ENCODE measurements at places on chromosomes 7 and 10.

DNA sequence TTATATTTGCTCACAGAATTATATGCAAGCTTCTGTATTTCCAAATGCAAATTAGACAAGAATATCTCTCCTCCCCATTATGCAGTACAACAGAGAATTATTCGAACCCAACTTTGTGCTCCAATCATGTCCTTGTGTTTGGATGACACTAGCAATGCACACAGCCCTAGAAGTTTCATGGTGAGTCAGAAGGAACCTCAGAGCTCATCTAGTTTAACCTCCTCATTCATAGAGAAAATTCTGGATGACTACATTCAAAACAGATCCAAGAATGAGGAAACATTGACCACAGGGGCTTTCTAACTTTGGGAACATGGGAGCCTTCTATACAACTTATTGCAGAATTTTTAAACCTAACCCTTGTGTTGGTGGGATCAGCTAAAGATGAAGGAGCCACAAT is 12.8 kb upstream of the ARID5B start:
- no peak for DNase-seq

- peak; percentile 18 for DNase-seq
These were observed 50.9 kb downstream of the DCLRE1A start for GRCh38 chr10:113802997-113803396.

DNA sequence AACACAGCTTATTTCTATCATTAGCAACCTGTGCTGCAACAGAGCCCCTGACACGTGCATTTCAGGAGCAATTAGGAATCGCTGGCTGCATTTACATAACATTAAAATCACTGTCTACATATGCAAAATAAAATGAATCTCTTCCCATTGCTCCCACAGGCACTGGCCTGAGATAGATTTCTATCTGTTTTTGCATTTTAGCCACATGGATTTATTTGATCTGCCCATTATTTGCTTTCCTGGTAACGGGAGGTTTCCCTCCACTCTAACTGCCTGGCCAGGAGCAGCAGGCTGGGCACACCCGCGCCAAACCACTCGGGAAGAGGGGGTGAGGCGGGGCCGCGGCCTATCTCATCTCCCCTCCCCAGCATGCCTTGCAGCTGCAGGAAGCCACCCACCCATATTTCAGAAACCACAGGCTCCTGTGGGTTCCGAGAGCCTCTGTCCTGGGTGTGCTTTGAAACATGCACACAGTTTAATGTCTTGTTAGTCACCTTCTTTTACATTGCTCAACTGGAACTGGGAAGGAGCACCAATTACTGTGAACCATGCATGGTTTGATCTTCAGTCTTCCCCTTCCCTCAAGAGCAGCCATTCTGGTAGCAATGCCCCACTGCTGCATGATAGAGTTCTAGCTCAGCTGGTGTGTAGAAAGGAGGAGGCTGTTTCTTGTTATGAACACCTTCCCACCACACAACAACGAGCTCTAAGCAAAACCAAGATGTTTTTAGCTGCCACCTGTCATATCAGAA is 37.7 kb upstream of the IKZF1 start:
- peak; percentile 65 for DNase-seq

GRCh38 chr7:31096877-31097258 is 44.8 kb downstream of the ADCYAP1R1 start:
- DNase-seq, result no peak

DNA sequence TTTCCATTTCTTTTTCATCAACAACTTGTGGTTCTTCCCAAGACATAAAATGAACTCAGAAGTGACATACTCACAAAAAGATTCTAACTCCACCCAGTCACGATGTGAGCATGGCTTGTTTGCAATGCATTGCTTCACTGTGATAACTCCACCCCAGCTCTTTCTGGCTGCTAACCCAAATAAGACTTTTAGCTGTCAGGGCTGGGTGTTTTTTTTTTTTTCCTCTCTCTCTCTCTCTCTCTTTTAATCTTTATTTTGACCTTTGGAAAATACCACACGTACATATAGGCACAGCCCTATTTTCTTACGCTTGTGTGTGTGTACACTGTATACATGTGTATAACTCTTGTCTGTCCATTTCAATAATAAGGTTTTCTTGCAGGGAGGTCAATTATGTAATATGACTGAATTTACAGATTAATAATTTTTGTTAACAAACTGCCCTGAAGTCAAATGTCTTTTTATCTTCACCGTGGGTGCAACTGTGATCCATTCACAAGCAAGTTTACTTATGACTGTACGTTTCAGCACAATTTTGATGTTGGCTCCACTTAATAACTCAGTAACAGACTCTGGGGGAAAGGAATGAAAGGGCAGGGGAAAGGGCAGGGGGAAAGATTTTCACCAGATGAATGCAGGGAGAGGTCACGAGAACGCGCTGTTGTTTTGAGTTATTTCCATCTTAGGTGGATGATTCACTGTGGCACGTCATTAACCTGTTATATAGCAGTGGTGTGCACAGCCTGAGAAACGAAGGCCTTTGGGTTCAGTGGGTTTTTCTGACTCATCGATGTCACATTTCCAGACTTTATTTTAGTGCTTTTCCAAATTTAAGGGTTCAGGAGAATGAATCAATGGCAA is 49.1 kb downstream of the APBB1IP start:
- no peak for DNase-seq

DNA sequence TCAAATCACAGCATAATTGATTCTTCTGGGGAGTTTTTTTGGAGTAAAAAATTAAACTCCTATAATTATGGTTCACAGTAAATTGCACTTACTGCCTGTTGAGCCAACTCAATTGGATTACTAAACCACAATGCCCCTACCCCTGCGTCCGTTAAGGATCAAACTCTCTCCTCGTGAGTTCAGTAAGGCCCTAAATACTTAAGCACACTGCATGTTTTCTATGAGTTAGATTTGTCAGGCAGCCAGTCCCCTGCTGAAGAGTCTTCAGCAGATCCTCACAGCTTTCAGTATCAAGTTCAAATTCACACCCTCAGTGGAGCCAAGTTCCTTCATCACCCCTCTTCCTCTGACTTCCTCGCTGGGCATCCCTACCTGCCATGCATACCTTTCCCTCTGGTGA is 275.0 kb upstream of the BMPER start:
- DNase-seq, result no peak

DNA sequence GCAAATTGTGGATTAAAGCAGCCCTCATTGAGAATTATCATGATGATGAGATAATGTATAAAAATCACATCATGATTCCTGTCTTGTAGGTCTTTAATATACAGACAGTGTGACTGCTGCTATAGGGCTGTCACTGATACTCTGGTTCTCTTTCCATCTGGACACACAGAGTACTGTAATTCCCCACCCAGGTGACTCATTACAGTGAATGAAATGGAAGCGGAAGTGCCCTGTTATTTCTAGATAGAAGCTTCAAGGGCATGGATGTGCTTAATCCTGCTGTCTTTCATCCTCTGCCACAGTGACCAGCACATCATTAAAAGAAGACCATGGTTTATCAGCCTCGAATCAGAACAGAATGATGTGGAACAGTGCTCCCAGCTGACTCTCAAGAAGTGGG is 1234.0 kb downstream of the SORCS3 start:
- DNase-seq, result no peak

DNA sequence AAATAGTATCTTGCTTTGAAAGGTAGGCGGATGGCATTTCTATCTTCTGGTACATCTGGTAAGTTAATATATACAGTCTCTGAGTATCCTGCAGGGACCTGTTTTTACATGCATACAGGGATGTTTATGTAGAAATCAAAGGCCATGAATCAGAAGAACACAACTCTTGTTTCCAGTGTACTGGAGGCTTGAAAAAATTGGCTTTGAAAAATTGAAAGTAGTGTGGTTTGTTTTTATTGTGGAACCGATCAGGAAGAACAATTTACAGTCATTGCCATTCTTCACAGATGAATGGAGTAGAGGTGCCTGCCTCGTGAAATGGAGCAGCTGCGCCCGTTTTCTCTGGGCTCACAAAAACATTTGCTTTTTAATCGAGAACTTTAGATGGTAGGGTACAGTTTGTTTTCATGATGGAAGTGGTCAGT is 54.0 kb upstream of the RPA3 start:
- no peak for DNase-seq

- DNase-seq, result no peak
These were observed 71.8 kb upstream of the STEAP1B start for GRCh38 chr7:22571766-22572165.

DNA sequence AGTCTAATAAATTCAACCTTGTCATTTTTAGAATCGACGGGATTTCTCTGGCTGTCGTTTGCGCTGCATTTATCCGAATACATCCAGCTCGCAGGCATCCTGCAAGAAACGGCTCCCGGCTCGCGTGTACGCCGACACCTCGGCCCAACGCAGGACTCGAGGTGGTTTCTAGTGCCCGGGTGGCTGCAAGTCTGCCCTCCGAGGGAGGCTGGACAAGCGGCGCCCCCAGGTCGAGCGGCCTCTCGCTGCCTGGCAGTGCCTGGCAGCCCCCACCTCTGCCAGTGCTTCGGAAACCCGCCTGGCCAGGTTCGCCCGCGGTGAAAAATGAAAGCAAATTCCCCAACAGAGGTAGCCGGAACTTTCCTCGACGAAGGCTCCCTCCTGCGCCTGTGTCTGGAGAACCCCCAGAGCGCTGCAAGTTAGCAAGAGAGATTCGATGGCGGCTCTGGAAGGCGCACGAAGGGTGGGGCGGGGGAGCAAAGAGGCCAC is 5.7 kb upstream of the ZNF503 start:
- no peak for DNase-seq

GRCh38 chr10:96614515-96614914 is 27.7 kb upstream of the TM9SF3 start:
- DNase-seq, result peak; percentile 81

GRCh38 chr7:98985406-98985805 is 107.1 kb downstream of the TRRAP start:
- no peak for DNase-seq

DNA sequence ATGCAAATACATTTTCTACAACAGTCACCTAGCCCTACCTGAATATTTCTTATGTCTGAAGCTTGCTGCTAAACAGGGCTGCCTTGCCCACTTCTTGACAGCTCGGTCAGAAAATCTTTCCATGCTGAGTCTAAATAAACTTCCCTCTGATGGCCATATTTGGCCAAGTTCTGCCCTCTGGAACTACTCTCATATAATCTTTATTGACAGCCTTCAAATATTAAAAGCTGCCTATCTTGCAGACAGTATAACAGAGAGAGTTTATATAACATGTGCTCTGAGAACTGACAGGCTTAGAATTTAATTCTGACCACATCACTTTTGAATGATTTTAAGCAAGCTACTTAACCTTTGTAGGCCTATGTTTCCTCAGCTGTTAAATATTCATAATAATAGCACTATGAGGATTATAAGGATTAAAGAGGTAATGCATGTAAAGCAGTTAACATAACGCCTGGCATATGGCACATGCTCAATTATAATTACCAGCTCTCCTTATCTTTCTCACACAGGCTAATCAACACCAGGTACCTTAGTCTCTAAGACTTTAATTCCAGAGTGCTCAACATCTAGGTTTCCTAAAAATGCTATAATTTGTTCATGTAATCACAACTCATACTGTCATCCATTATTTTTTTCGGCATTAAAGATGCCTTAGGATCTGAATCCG is 334.1 kb downstream of the HPSE2 start:
- DNase-seq, result no peak

GRCh38 chr7:51082096-51082840 is 234.3 kb downstream of the COBL start:
- DNase-seq, result no peak

DNA sequence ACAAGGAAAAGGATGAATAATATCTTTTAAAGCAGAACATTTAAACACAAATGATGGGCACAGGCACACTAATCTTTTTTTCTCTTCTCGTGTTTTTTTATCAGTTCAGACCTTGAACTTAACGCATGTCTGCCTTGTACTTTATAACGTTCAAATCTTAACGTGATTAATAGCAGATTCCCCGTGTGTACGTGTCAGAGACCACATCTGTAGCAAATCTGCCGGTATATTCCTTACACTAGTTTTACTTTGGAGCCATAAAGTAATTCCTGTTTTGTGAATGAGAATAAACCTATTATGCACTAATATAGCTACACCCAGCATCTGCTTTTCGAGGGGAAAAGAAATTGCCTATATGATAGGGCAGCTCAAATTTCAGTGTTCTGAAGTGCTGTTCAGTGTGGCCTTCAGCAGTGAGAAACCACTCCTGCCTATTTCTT is 166.0 kb upstream of the TCF7L2 start:
- DNase-seq, result peak; percentile 75

- DNase-seq, result no peak
These were observed 15.1 kb downstream of the LRRTM3 start for GRCh38 chr10:66940965-66941364.

DNA sequence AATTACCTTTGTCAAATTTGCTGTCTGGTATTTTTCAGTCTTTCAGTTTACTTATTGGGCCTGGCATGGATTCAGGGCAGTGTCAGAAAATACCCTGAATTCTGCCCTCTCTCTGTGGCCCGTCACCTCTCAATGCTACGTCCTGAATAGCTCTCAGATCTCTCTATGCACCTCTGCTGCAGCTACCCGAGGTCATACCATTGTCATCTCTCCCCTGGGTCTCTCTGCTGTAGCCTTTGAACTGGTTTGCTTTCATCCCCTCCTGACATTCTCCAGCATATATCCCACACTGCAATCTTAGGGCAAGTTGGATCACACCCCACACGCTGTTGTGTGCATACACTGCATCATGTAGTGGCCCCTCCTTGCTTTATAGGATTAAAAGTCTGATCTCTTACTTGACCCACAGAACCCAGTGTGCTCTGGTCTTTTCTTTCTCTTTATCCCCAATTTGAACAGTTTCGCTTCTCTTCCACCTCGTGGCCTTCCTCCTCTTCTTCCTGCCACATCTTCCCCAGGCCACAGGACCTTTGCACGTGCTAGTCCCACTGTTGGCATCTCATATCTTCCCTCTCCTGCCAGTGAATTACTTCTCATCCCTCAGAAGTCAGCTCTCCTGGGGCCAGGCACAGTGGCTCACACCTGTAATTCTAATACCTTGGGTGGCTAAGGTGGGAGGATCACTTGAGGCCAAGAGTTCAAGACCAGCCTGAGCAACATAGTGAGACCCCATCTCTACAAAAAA is 372.9 kb downstream of the GALNT17 start:
- no peak for DNase-seq

GRCh38 chr7:143362131-143363015 is at the start of gene FAM131B:
Gene FAM131B (minus strand): TSS chr7:143362713. CDS start chr7:143362603, 110 bp downstream.
- peak; percentile 32 for DNase-seq

GRCh38 chr10:43197834-43198681 is 59.8 kb downstream of the CSGALNACT2 start:
- DNase-seq, result peak; percentile 13
